Caco-2 (cell line): ENCODE measurements at places on chromosomes 13 and 19.

DNA sequence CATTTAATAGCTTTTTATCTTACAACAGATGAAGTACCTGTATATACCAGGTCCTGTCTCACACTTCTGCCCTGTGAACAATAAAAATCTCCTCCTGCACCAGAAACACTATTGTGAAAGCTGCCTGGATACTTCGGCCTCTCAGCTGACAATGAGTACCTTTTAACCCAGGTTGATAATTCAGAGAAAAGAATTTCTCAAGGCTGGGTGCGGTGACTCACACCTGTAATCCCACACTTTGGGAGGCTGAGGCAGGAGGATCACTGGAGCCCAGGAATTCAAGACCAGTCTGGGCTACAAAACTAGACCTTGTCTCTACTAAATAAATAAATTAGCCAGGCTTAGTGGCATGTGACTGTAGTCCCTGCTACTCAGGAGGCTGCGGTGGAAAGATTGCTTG is 65.3 kb upstream of the TM9SF2 start:
- DNase-seq = no peak

- DNase-seq = peak; percentile 68
Observed at GRCh38 chr19:798415-799075, 1.3 kb downstream of the PTBP1 start.

DNA sequence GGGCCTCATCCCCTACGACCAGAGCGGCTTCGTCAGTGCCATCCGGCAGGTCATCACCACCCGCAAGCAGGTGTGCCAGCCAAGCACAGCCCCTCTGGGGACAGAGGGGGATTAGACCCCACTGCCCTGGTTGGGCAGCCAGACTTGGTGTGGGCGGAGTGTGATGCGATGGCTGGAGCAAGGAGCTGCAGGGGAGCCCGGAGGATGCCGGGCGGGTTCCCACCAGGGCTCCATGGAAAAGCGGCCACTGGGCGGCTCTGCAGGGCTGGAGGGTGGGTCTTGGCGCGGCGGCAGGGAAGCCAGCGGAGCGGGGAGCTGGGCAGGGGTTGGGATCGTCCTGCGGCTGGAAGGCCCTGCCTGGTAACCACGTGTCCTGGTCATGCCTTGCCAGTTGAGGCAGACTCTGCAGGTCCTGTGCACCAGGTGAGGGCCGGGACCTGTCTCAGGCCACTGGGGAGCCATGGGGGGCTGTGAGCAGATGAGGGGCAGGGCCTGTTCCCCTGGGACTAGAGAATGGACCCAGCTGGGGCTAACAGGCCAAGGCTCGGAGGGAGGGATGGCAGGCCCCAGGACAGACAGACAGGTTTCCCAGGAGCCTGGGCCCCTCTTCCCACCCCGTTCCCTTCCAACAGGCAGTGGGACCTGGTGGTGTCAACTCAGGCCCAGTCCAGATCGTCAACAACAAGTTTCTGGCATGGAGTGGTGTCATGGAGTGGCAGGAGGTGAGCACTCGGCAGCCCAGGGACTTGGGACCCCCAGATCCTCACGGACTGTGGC is 6.3 kb downstream of the PTOV1 start:
- DNase-seq = no peak

DNA sequence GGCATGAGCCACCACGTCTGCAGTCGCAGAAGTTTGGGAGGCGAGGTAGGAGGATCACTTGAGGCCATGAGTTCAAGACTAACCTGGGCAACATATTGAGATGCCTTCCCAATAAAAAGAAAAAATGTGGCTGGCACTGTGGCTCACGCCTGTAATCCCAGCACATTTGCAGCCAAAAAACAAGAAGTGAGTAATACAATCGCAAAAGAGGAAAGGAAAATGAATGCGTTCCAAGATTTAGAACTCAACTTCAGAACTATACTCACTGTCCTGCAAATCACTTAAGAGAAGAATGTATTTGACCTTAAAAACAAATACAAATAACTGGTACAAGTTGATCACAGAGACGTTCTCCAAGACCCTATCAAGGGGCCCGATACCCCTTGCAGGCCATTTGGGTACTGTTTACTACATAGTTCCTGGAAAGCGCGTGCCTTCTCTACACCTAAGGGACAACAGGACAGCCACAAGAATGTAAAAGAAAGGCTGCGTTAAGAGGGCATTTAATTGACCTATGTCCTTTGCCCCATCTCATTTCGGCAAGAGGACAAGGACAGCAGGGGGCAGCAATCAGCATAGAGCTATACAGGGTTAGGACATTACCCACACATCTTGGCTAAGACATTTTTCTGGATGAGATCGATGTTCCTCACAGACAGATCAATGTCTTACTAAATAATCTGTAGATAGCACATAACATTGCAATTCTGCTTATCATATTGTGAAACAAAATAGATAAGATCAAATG is 41.3 kb downstream of the FLT3 start:
- peak; percentile 71 for DNase-seq

DNA sequence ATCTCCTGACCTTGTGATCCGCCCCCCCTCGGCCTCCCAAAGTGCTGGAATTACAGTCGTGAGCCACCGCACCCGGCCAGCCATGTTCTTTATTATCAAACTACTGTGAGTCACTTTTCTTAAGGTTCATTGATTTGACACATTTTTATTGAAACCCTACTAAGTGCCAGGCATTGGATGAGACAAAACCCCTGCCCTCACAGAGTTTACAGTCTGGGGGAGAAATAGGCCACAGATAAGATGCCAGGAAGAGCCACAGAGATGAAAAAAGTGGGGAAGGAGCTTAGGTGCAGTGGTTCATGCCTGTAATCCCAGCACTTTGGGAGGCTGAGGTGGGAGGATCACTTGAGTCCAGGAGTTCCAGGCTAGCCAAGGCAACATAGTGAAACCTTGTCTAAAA is 14.5 kb upstream of the MAP2K2 start:
- DNase-seq = no peak

DNA sequence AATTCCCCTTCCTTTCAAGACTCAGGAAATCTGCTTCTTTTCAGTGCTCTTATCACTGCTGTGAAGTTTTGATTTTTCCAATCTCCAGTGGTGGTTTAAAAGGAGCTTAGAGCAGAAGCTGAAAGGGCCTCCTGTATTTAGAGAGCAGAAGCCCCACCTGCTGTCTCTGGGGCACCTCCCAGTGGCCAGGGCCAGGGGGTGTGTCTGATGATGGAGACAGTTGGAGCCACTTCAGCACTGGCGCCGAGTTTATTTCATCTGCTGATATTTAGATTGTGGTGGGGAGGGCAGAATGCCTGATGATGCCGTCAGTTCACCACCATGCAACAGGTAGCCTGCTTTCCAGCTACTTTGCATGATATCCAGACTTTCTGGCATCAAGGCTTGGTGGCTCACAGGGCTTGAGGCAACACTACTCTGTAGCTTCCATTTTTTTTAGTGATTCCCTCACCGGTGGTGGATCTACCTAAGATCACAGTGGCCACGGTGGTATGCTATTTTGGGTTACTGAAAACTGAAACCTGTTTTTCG is 371.9 kb downstream of the KCNRG start:
- peak; percentile 62 for DNase-seq

DNA sequence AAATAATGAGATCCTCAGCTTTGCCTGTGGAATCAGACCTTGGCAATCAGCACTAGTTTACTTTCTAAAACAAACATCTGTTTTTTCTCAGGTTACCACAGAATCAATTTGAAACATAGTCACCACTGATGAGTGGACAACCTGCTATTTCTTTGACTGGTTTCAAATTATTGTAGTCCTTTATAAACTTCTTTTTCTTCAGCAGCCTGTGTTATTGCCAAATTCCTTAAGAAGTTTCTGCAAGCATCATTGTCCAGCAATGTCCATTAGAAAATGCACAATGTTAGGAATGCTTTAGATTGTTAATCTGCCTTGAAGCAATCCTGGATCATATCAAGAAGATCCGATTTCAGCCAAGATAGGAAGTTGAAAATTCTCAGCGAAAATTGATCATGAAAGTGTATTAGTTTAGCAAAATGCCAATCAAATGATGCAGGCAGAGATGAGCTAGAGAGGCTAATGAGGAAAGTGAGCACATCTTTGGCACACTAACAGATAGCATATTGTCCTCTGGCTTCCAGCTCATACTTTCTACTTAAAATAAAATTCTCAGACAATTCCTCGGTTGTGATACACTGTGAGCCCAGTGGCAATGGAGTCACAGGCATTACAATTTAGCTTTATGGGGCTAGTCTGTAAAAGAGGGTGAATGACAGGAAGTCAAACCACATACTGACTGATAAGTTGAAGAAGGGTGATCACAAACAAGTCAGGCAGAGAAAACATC is 270.6 kb downstream of the SLITRK6 start:
- DNase-seq = no peak

- no peak for DNase-seq
Observed at GRCh38 chr19:14826006-14826405, 9.0 kb downstream of the OR7A5 start.

DNA sequence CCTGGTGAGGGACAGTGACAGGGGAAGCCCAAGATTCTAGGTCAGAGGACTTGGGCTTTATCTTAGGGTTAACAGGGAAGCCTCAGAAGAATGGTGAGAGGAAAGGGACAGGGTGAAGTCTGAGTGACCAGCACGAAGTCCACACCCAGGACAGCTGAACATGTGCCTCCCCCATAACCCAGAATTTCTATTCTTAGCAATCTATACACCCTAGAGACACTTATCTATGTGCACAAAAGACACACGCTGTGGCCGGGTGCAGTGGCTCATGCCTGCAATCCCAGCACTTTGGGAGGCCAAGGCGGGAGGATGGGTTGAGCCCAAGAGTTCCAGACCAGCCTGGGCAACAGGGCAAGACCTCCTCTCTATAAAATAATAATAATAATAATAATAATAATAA is 11.1 kb upstream of the OLFM2 start:
- no peak for DNase-seq

DNA sequence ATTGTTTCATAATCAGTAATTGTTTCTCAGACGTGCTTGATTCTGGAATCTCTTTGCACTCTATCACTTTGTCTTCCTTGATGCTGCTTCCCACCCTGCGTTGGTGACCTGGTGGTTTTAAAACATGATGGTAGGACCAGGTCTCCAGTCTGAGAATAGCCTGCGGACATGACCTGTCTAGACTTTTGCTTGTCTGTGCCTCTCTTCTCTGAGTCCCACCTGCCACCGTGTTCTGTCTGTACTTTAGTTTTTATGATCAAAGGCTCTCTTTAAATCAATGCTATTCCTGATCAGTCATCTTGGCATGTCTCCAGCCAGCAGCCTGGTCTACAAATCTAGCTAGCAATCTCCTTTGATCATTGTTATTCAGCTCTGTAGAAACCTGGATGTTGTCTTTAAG is 933.9 kb downstream of the DIAPH3 start:
- DNase-seq = no peak

- DNase-seq = no peak
Observed at GRCh38 chr13:58329746-58330145, 698.2 kb downstream of the PCDH17 start.

GRCh38 chr19:14530506-14530905 is 1.1 kb downstream of the TECR start:
- DNase-seq = no peak

DNA sequence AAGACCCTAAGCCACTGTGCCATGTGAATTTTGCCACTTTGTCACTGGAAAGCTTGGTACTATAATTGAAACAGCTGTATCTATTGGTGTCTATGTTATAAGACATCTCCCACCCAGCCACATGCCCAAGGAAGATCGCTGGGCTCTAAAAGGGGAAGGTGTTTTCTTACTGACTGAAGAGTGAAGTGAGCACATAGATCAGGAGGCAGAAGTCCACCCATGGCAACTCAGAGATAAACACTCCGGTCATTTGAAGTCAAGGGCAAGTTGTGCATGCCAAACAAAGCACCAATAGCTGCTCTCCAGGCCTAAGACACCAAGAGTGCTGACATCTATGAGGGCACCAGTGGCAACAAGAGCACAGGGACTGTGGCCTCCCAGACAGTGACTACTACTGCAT is 153.8 kb downstream of the KCTD12 start:
- DNase-seq = no peak

- DNase-seq = no peak
Observed at GRCh38 chr13:113129480-113129879, 6.9 kb downstream of the F10 start.

GRCh38 chr19:37551129-37551993 is 43.2 kb downstream of the ZNF571 start:
- no peak for DNase-seq

DNA sequence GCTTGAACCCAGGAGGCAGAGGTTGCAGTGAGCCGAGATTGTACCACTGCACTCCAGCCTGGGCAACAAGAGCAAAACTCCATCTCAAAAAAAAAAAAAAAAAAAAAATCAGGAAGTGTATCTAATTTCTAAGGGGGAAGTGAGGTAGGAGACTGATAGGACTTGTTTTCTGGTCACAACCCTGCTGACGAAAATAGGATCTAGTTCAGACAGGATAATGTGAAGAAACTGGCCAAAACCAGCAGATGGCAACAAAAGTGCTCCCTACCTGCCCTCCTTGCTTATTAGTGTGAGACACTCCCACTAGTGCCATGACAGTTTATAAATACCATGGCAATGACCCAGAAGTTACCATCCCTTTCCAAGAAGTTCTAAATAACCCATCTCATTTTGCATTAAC is 36.0 kb upstream of the KPNA3 start:
- DNase-seq = no peak

DNA sequence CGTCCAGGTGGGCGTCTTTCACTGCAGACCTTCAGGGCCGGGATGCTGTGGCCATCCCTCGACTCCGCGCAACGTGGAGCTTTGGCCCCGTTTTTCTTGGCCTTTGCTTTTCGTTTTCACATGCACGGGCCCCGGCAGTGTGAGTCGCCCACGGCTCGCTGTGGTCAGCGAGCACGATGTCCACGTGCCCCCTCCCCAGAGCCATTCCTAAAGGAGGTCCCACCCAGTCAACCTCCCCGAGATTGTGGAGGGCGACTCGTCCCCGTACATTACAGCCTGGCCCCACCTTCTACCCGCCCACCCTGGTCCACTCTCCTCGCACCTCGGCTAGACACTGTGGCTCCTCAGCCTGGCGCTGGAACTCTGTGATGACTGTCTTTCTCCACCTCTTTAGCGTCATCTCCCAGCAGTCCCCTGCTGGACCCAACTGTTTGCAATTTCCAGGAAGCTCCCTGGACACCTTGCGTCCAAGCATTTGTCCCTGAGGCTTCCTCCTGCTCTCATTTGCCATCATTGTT is 405 bp downstream of the ZNF446 start:
- DNase-seq = no peak

GRCh38 chr13:49410006-49410405 is 33.9 kb downstream of the CAB39L start:
- DNase-seq = no peak

DNA sequence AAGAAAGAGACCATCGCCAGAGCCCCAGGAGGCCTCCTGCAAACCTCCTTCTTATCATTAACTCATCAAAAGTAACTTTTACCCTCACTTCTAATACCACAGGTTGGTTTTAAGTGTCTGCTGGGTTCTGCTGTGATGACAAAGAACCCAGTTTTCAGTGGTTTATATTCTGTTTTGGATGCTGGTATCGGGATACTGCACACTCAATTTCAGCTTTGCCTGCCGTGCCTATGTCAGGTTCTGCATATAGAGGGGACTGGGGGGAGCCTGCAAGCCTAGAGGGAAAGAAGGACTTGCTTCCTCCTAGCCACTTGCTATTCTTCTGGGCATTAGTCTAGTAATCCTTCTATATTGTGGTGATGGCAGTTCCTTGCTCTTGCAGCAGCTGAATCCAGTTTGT is 242.4 kb downstream of the KCNRG start:
- no peak for DNase-seq
